Left cardiac atrium (tissue), 4 donors: ENCODE measurements at places on chromosomes 6 and 20.
A peak's percentile ranks its signal among the peaks of the same experiment; 100 is the strongest.

DNA sequence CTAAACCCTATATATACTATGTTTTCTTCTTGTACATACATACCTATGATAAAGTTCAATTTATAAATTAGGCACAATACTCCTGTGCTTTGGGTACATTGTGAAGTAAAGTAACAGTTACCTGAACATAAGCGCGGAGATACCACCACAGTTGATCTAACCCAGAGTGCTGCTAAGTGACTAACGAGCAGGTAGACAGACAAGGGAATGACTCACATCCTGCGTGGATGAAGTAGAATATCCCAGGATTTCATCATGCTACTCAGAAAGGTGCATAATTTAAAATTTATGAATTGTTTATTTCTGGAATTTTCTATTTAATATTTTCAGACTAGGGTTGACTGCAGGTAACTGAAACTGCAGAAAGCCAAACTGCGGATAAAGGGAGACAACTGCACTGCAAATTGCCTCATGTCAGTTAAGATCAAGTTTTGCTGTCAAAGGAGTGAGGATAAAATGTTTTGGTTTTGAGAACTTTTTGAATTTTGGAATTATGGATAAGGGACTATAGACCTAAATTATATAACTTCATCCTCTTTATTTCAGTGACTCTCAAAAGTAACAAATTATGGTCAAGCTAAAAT lies 14.4 kb downstream of the MKKS start:
- no peak for DNase-seq

GRCh38 chr6:8904754-8905153 lies 469.4 kb upstream of the SLC35B3 start:
- no peak for DNase-seq

DNA sequence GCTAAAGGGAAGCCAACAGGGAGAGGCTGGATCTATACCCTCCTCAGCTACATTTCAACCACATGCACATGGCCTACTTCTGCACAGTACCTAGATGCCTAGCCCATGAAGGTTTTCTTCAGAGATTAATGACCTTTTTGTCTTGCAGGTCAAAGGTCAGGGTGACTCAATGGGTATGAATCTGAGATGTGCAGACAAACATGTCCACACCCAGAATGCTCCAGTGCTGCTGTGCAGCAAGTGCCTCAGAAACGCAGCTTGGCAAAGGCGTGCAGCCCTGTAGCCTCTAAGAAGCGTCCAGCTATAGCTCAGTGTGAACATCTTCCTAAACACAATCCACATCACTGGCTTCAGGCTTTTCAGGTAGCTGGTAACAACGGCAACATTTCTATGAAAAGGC lies 24.4 kb downstream of the MAP1LC3A start:
- no peak for DNase-seq

- DNase-seq: no peak
These were observed 386.9 kb upstream of the HSF2 start for GRCh38 chr6:122012578-122012977.

- no peak for DNase-seq
These were observed 347.3 kb upstream of the RUNX2 start for GRCh38 chr6:44980841-44981240.

GRCh38 chr20:17662333-17663039 lies 19.6 kb downstream of the RRBP1 start:
- peak; percentile 73 for DNase-seq

DNA sequence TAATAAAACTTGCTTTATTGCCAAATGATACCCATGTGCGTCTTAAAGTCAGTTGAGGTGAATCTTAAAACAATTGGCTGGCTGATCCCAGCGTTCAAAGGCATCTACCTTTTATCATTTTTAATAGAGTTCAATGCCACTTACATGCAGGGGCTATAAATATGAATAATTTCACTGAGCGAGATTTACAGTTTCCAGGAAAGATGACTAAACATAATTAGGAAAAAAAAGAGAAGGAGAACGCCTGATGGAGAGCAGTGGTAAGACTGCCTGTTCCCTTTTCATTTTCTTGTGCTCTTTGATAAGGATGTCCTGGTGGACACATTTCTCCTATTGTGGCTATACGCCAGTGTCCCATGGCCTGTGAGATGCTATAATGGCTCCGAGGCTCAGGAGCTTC lies 139.9 kb upstream of the SLC22A23 start:
- DNase-seq: no peak

- no peak for DNase-seq
These were observed 6.6 kb upstream of the ZBTB22 start for GRCh38 chr6:33324125-33324524.

DNA sequence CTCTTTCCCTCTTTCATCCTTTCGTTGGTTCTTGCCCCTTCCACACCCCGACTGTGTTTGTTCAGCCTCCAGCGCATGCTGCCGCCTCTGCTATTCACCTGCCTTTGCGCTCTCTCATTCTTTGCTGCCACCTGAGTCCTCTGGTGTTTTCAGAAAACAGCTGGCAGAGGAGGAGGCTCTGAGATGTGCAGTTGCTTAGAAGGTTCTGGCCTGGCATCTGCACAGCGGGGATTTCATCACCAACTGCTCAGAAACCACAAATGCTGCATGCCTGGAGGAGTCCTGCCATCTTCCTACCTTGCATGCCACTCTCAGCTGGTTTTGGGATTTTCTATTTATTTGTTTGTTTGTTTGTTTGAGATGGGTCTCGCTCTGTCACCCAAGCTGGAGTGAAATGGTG lies 39.2 kb upstream of the CLDN20 start:
- no peak for DNase-seq

- DNase-seq: no peak
These were observed 391.0 kb downstream of the CBLN4 start for GRCh38 chr20:55614220-55614757.

GRCh38 chr6:101086473-101086872 lies 205.3 kb upstream of the ASCC3 start:
- DNase-seq: no peak

GRCh38 chr6:48194596-48195295 lies 83.7 kb upstream of the PTCHD4 start:
- DNase-seq: no peak

DNA sequence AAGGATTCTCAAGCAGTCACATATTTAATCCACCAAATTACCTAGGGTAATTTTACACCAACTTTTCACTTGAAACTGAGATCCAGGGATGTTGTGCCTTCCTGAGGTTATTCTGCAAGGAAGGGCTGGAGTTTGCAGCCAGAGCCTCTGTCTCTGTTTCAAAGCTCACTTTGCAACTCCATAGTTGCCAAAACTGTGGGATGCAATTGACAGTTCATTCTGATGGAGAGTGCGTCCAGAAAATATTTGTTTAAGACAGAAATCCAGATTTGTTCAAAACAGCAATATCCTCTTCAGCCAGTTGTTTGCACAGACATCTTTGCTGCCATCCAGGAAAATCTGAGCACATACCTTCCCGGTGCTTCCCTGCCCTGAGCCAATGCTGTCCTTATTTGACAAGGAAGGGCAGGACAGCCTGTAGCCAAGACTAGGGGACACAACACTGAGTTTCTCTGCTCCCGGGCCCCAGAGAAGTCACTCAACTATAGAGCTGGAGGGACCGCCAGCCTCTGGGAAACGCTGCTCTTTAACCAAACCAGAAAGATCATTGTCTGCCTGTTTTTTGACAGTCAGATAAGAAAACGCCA lies 297.4 kb downstream of the HIVEP2 start:
- DNase-seq: no peak

DNA sequence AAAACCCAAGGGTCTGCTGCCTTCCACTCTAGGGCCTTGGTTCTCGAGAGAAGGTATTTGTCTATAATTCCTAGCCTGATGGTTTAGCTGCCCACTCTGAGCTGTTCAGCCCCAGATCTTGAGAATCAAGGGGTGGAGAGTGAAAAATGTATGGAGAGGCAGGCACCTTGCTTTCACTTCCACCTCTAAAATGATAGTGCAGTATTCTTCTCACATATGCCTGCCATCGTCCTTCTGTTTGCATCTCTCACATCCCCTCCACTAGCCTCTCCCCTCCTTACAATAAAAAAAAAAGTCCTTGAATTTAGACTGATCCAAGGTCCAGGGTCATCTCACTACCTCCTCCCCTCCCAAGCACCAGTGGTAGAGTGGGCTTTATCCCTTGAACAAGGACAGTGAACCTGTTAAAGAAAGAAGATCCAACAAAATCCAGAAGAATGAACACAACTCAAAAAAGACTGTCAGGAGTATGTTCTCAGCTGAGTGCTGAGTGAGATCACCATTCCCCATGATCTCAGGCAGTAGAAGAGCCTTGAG lies 104.2 kb downstream of the HIVEP1 start:
- no peak for DNase-seq

DNA sequence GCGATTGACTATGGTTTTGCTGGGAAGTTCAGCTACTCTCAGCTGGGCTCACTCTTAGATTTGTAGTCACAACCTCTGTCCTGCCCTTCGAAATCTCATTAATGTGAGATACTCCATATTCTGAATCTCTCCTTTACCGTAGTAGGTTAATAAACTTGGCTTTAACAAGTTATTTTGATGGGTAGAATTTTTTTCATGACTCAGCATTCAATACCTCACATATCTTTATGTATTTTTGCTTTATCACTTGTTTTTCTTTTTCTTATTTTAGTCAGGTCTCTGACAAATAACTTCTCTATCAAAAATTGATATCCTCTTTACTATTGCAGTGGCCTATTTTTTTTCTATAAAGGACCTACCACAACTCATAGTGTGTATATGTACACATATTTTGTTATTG lies 855.2 kb upstream of the ADGRB3 start:
- no peak for DNase-seq

- no peak for DNase-seq
These were observed 133.7 kb upstream of the MLIP start for GRCh38 chr6:53977551-53977950.

GRCh38 chr6:101286146-101286545 lies 107.4 kb upstream of the GRIK2 start:
- no peak for DNase-seq

DNA sequence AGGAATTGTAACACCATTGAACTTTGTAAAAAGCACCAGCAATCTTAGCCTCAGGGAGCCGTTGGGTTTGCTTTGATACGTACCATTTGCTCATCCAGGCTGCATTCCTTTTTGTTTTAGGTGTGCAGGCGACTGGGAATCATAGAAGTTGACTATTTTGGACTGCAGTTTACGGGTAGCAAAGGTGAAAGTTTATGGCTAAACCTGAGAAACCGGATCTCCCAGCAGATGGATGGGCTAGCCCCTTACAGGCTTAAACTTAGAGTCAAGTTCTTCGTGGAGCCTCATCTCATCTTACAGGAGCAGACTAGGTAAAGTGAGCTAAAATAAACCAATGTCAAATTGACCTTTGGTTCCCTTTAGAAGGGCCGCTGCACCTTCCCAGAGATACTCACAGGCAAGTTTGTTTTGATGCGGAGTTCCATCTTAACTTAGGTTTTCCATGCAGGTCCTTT lies 1.6 kb downstream of the MYLIP start:
- DNase-seq: no peak

DNA sequence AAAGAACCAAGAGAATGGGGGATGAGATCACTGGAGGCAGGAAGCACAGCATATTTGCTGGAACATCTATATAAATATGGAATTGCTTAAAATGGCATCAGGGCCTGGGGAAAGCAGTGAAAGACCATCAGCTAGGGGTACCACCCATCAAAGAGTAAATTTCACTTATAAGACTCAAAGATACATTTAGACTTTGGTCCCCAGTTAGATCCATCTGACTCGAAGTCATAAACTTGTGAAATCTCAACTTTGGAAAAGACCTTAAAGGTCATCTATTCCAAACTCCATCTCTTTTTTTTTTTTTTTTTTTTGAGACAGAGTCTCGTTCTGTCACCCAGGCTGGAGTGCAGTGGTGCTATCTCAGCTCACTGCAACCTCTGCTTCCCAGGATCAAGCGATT lies 109.8 kb downstream of the UNC5CL start:
- no peak for DNase-seq

GRCh38 chr6:79231101-79231500 lies 3.4 kb downstream of the HMGN3 start:
- no peak for DNase-seq

GRCh38 chr6:57303931-57304681 lies 13.3 kb upstream of the PRIM2 start:
- no peak for DNase-seq

GRCh38 chr6:154435400-154435945 lies 75.0 kb downstream of the CNKSR3 start:
- DNase-seq: no peak

DNA sequence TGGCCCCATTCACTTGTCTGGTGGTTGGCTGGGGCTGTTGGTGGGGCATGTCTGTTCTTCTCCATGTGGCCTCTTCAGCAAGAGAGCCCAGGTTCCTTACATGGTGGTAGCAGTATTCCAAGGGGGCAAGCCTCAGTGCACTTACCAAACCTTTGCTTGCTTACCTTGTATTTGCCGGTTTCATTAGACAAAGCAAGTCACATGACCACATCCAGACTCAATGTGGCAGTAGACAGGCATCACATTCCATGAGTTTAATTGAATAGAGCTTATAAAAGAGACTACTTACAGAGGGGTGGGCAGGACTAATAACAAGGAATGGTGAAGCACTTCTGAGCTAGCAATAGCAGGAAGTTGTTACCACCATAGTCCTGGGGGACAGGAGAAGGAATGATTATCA lies 78.6 kb downstream of the SNAP25 start:
- no peak for DNase-seq

- DNase-seq: no peak
These were observed 644.3 kb downstream of the EPM2A start for GRCh38 chr6:145090801-145091585.

GRCh38 chr6:75611702-75612375 lies 10.2 kb downstream of the SENP6 start:
- no peak for DNase-seq

GRCh38 chr6:27136077-27136644 lies 111.3 kb upstream of the PRSS16 start:
- no peak for DNase-seq

GRCh38 chr20:24572862-24573261 lies 103.4 kb downstream of the SYNDIG1 start:
- no peak for DNase-seq

- no peak for DNase-seq
These were observed 2.2 kb downstream of the HMGA1 start for GRCh38 chr6:34238585-34239499.

DNA sequence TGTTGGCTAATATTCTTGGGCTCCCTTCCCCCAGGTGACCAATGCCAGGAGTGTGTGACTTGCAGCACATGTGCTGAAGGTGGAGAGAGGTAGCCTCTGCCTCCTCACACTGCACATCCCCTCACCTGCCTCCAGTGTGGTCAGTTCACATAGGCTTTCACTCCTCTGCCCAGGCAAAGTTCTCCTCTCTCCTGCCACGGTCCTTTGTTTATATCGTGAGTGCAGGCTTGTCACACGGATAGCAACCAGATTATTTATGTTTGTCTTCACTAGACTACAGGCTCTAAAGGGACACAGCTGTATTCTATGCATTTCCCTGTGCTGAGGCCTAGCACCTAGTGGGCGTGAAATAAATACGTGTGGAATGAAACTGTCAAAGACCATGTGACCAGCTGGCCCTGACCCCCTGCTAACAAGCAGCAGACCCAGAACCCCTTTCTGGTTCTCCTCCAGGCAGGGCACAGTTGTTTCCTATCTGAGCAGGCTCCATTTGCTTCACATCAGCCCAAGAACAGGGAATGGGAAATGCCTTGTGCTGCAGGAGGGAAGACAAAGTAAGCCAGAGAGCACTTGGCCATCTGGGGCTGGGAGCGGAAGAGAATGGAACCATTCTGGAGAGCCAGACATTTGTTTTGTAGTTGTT lies 42.3 kb downstream of the UNC5CL start:
- DNase-seq: no peak
